ENCODE measurements at places on chromosomes 13 and 19.

DNA sequence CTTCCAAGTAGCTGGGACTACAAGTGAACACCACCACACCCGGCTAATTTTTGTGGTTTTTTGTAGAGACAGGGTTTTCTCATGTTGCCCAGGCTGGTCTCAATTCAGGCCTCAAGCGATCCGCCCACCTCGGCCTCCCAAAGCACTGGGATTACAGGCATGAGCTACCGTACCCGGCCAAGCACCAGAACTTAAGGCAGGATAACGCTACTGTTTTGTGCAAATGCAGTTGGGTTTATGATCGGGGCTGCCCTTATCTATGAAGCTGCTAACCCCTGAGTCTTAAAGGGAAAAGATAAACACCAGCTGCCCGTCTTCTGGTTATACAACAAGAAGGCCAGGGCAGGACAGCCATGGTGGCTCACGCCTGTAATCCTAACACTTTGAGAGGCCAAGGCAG lies 12.6 kb upstream of the TM6SF2 start:
- DNase-seq, result no peak

- DNase-seq, result no peak
Measured at GRCh38 chr13:96946709-96947311, 47.5 kb downstream of the OXGR1 start.

DNA sequence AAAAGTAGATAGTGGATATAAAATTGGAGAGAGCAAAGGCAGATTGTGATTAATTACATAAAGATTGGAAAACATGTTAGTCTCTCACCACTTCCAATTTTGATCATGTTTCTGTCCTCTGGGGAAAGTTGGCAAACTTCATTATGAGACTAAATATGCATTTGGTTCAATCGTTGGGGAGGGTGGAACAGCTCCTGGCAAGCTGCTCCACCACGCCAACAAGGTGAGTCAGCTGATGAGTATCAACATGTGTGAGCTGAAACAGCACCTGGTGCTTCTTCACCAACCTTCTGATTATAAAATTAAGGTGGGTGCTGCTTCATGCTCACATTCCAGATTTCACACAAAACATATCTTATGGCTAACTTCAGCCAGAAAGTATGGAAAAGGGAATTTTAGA lies 1784.6 kb downstream of the SLITRK5 start:
- no peak for DNase-seq

DNA sequence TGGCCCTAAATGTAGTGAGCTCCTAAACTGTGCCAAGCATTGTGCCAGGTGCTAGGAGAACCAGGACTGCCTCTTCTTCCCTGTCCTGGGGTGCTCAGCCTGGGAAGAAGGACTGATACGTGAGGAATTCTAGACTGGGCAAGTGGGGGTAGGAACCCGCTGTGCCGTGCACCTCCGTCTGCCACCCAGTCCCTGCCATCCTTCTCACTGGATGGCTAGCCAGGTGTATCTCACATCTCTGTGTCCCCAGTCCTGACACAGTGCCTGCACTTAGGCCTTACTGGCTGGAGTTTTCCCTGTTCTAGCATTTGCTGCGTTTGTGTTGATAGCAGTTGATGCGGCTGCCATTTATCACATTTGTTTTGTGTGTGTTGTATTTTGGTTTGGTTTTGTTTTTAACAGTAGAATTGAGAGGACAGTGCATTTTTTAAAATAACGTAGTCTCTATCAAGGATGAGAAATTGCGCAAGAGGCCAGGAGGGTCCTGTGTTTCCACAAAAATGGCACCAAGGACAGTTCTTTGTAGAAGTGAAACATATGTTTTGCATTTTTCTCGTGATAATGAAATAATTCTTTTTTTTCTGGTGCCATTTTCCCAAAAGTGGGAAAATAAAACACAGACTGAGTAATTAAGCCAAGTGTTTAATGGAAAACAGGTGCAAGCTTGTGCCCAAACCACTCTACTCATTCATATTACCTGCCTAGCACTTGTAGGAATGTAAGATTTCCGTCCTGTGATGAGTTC lies 4.7 kb upstream of the GPR183 start:
- DNase-seq, result no peak

DNA sequence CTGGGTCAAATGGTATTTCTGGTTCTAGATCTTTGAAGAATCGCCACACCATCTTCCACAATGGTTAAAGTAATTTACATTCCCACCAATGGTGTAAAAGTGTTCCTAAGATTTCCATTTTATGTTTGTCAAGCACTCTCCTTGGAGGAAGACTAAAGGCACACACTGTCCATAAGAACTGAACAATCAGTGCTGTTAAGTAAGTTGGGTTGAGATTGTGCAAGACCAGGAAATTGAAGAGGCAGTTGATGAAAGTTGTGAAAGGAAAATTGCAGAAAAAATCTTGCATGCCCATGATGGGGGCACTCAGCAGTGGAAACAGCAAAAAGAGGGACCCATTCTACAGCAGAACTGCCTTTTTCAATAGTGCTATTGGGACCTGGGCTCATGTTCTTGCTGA lies 323.6 kb downstream of the DLEU7 start:
- DNase-seq, result no peak

- no peak for DNase-seq
Measured at GRCh38 chr19:7505288-7505681, 10.6 kb upstream of the ZNF358 start.

DNA sequence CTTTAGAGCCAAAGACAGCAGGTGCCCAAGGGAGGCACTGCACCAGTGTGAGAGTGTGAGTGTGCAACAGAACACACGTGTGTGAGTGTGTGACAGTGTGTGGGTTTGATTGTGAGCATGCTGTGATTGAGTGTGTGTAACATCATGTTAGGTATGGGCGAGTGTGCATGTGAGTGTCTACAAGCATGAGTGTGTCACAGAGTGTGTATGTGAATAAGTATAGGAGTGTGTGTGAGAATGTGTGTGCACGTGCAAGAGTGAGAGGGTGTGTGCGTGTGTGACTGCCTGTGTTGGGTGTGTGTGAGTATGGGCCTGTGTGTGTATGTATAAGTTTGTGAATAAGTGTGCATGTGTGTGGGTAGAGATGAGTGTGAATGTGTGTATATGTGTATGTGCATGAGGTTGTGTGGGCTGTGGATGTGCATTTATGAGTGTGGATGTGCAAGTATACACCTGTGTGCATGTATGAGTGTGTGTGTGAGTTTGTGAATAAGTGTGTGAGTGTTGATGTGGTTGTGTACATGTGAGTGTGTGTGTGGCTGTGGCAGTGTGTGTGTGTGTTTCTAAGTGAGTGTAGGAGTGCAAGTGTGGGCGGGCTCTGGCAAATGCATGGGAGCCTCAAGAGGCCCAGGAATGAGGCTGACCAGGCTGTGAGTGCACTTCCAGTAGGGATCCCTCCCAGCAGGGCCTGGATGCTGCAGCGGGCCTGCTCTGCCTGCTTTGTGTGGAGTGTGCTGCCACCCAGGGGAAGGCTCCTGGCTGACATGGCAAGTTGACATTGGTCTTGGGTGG lies 198.4 kb downstream of the COL4A1 start:
- peak; percentile 76 for DNase-seq

GRCh38 chr13:93843082-93843481 lies 616.5 kb downstream of the GPC6 start:
- no peak for DNase-seq

- no peak for DNase-seq
Measured at GRCh38 chr13:102598061-102598460, 1.3 kb downstream of the TPP2 start.

GRCh38 chr19:49741210-49741844 lies 21.8 kb downstream of the TSKS start:
- no peak for DNase-seq

Measured in amniotic stem cell (primary cell).